ENCODE measurements at places on chromosomes 6 and 20.

GRCh38 chr6:49225471-49225870, 237.6 kb downstream of the MMUT start:
- DNase-seq = no peak

GRCh38 chr6:40854592-40854991, 184.4 kb downstream of the UNC5CL start:
- no peak for DNase-seq

- no peak for DNase-seq
These were observed 356.5 kb downstream of the CDH26 start for GRCh38 chr20:60314727-60315126.

- DNase-seq = no peak
These were observed 9.1 kb upstream of the MAPK13 start for GRCh38 chr6:36120979-36121786.

GRCh38 chr20:54093423-54094267, 23.3 kb upstream of the BCAS1 start:
- DNase-seq = peak; percentile 81

DNA sequence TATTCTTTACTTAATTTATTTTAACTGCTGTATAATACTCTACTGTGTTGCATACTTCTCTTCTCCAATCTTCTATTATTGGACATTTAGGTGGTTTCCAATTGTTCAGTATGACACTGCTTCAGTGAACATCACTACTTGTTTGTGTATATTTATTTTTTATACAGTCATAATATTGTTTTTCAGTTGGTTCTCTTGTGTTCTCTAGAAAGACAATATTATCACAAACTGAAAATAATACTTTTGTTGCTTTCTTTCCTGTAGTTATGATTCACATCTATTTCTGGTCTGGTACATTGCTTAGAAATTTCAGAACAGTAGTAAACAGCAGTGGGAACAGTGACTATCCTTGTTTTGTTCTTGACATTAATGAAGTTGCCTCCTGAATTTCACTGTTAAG, 62.8 kb upstream of the GTSF1L start:
- no peak for DNase-seq

DNA sequence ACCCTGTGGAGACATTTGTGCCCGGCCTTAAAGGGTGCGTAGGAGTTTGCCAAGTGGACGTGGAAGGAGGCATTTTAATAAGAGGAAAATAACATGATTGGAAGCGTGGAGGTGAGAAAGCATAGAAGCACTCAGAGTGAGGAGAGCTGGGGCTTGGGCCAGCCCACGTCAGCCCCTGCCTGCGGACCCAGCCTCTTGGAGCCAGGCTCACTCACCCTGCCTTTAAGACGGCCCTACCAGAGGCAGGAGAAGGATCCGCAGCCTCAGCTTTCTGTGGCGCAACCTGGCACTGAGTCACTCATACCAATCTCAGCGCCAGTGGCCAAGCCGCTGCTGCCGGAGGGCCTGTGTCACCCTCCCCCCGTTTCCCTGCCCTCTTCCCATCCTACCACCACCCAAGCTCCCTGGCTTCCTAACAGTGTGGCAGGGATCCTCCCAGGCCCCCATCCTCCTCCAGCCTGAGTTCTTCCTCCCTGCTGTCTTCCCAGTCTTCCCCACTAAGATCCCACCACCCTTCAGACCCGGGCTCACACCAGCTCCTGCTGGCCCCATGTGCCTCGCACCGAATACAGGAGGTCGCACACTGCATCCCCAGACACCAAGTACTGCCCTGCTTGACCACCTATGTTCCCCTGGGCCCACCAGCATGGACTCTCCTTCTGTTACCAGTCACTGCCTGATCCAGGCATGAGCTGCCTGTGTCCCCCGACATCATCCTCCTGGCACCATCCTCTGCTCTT, 285.2 kb downstream of the UST start:
- DNase-seq = no peak

DNA sequence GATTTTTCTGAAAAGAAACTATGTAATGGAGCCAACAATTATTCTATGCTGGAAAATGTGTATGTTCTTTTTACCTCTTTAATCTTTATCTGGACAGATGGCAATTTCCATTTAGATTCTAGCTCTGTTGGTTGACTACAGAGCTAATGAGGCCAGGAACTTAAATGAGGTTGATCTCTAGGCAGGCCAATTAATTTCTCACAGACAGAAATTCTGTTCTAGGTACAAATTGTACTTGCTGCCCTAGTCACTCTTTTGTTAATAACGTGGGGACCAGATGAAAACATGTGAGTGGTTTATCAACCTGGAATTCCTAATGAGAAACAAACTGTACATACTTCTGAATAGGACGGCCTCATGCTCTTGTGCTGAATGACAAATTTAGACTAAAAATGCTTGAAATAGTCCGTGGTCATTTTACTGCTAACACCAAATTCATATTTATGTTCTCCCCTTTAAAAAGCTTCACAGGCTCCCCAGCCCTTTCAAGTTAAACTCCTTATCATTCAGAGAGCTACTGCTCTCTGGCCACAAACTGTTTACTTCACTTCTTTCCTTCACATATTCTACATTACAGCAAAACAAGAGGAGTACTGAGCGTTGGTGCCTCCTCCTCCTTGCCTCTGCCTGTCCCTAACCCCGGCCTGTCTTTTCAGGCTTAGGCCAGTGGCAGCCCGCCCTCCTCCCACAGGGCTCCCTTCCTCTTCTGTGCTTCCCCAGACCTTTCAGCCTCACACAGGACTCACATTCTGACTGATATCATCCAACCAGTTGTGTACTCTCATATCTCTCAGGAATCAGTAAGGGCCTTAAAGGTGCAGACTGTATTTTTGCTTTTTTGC, 41.4 kb downstream of the DTNBP1 start:
- DNase-seq = peak; percentile 40

DNA sequence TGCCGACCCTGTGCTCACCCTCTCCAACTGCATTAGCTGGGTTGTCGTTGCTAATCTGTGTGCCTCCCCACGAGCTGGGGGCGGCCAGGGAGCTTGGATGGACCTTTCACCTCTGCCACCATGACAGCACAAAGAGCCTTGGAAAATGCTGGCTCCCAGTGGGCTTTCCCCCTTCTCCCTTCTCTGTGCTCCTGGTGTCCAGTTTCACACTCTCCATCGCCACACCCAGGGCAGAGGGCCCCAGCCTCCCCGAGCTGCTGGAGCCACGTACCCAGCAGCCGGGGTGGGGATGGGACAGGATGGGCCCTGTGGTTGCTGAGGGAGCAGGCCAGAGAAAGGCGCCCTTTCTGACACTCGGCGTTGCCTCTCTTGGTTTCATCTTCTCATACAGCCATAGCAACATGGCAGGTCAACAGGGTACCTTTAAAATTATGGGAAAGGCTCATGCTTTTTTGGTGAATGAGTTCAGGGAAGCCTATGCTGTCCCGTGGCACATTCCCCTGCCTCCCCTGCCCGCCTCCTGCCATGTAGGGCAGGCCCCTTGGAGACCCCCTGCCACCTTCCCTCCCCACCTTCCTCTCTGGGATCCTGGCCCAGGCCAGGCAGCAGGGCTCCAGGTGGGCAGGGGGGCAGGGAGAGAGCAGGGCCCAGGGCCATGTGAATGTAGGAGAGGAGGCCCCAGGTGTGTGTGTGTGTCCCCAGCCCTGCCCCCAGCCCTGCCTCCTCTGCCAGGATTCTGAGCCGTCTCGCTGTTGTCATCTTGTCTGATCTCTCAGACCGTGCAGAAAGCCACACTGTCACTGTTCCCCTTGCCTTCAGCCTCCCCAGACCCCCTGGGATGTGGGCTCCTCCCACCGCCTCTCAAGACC, 85.2 kb upstream of the CCDC167 start:
- DNase-seq = no peak

DNA sequence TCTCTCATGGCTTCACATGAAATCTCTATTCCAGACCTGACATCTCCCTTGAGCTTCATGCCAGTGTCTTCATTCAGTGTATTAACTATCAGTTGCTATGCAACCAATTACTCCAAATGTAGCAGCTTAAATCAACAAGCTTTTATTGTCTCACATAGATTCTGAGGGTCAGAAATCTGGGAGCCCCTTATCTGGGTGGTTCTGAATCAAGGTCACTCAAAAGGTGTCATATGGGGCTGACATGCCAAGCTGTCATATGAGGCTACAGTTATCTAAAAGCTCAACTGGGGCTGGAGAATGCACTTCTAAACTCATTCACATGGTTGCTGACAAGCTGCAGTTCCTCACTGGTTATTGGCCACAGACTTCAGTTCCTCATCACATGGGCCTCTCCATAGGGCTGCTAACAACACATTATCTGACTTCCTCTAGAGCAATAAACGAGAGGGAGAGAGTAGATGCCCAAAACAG, 7.3 kb upstream of the CGA start:
- no peak for DNase-seq

DNA sequence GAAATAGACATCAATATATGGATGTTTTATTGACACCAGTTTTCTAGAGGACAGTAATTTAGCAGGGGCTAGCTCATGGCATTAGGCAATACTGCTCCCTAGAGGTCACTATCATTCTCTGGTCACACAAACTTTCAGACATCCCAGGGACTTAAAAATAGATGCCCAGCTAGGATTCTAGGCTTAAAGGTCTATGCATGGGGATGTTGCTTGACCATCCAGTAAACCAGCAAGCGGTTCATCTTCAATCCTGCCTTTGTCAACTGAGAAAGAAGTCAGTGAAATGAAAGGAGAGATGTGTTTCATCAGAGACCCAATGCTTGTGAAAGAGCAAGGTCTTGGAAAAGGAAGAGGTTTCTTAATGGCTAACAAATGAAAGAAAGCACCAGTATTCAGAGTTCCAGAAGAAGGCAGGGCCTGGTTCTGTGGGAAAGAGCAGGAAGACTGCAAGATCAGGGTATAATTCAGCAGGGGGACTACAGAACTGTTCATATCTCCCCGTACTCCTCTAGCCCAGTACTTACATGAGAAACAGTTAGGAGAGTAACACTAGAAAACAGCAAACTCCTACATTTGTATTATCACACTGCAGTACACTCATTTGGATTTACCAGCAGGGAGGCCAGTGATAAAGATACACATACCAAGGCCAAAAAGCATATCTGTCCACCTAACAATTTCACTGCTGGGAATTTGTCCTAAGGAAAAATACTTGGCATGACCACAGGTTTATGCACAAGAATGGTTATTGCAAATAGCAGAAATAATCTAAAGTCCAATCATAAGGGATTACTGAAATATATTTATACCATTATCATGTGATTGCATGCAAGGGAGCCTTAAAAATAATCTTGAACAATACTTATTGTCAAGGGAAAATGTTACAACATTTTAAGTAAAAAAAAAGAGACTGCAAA, 151.4 kb upstream of the LAMA2 start:
- DNase-seq = peak; percentile 86

DNA sequence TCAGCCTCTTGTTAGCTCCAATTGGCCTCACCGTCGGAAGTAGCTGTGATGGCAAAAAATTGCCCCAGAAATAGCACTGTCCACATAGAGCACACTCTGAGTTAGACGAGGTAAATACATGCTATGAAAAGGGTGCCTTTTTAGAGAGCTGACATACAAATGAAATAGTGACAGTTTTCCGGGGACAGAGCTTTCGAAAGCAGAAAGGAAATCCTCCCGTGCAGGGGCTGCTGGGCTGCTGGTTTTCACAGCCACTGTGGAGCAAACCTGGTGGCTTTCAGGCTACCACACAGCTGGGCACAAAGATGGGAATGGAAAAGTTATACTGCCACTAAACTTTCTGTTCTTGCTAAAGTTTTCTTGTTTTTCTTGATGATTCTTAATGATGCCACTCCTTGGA, 8.3 kb downstream of the SLPI start:
- no peak for DNase-seq

DNA sequence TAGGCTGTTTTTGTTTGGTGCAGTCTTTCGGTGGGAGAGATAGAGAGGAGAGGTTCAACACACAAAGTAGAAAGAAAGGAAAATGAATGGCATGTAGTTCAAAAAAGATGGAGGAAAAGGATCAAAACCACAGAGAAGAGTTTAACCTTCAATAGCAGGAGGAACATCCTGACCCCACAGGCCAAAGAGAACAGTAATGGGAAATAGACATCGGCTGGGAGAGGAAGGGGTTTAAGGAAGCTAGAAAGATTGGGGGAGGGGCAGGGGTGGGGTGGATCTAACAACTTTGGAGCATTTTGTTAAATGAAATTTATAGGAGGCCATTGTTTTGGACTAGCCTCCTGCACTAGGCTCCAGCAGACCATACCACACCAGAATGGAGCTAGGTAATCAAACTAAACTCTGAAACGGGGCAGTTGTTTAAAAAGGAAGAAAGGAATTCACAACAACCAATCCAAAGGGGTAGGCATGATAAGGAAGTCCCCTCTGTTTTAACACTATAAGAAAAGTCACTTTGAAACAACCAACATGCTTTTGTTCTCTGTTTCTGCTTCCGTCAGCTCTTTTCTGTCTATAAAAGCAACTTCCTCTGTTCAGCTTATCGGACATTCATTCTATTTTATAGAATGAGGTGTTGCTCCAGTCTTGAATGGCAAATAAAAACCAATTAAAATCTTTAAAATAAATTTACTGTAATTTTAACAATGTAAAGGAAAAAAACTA, 82.6 kb downstream of the EPB41L2 start:
- DNase-seq = peak; percentile 72

GRCh38 chr6:27617700-27618689, 145.1 kb upstream of the ZNF184 start:
- DNase-seq = peak; percentile 20

DNA sequence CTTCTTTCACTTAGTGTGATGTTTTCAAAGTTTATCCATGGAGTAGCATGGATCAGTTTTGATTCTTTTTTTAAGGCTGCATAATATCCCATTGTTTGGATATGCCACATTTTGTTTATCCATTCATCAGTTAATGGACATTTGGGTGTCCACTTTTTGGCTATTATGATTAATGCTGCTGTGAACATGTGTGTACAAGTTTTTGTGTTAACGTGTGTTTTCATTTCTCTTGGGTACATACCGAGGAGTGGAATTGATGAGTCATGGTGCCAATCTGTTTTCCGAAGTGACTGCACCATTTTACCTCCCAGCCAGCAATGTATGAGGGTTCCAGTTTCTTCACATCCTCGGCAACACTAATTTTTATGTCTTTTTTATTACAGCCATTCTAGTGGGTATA, 78.4 kb upstream of the CCDC28A start:
- DNase-seq = no peak

DNA sequence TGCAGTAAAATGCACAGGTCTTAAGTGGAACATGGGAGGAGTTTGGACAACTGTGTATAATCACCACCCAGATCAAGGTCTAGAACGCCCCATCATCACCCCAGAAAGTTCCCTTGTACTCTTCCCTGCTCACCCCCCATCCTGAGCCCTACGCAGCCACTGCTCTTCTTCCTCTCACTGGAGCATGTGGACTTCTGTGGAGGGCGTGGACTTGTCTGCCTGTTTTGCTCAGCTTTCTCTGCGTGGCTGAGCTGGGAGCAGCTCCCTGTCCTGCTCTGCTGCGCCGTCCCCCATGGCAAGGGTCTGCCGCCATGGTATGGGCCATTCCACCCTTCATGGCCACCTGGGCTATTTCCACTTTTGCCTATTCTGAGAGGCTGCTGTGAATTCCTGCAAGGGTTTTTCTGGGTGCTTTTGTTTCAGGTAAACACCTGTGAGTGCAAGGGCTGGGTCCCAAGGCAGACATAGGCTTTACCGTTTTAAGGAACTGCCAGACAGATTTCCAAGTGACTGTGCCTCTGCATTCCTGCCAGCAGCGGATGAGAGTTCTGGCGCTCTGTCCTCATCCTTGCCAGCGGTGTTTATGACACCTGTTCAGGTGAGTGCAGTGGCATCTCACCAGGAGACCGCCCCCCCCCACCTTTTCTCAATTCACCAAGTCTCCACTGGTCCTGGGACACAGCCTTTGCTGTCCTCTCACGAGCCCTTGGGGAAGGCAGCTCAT, 19.7 kb downstream of the PCK1 start:
- no peak for DNase-seq

GRCh38 chr6:38193481-38194281, 374.2 kb downstream of the ZFAND3 start:
- DNase-seq = no peak

- DNase-seq = no peak
These were observed 629.1 kb upstream of the EYS start for GRCh38 chr6:66336176-66336575.
